ENCODE measurements at places on chromosomes 7 and 10.
A peak's percentile ranks its signal among the peaks of the same experiment; 100 is the strongest.

GRCh38 chr7:13179011-13179582 is 491.7 kb downstream of the ARL4A start:
- DNase-seq = no peak

DNA sequence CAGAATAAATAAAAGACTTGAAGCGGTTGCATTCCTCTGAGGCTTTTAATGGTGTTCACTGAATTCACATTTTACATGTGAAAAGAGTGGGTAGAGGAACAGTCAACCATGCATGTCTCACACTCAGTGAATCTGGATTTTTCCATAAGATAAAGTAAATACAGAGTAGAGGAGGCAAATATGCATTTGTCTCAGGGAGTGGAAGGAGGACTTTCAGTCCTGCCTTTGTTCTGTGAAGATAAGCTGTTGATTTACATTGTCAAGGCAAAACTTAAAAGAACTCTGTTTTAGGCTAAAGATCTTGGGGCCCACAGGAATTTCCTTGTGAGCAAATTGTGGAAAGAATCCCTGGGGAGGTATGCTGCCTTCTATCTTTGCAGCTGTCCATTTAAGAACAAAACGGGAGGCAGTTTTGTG is 825.3 kb upstream of the MBL2 start:
- DNase-seq = no peak

DNA sequence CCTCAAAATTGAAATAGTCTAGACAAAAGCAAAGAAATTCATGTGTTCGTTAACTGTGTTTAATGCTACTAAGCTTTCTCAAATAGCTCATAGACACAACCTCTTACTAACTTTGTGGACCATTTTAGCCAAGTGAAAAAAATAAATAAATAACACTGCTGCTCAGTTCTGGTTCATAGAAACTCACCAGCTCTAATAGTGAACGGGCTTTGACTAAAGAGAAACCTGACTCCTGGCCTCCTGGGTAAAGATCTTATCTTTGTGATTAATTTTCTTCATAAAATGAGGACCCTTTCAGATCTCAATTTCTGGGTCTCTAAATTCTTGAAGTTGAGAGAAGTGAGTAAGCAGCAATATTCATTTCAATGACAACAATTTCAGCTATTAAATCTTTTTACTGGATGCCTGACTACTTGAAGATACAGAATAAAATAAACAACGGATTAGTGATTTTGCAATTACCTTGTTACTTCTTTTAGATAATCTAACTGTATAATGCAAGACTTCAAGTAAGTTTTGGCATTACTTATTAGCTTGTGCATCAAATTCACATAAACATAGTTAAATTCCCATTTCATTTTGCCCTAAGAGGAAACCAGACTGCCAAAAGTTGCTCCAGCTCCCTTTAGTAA is 3.1 kb downstream of the CADPS2 start:
- no peak for DNase-seq

GRCh38 chr10:5640501-5640900 is 25.9 kb downstream of the ASB13 start:
- no peak for DNase-seq

- no peak for DNase-seq
Observed at GRCh38 chr10:21020545-21020944, 123.4 kb upstream of the NEBL start.

DNA sequence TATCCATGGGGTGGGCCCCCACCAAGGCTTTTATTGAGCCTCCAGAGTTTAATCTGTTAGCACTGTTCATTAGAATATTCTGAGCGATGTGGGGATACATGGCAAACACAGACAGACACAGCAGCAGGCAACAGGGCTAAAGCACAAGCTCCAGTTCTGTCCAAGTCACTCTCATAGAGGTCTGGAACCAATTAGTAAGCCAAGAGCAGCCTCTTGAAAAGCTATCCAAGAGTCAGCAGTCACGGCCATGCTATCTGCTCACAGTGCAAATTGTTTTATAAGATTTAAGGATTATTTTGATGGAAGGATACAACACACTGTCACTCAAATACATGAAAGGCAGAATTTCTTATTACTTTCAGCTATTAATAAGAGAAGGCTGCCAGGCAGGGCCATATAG is 86.4 kb upstream of the DGKB start:
- DNase-seq = no peak

DNA sequence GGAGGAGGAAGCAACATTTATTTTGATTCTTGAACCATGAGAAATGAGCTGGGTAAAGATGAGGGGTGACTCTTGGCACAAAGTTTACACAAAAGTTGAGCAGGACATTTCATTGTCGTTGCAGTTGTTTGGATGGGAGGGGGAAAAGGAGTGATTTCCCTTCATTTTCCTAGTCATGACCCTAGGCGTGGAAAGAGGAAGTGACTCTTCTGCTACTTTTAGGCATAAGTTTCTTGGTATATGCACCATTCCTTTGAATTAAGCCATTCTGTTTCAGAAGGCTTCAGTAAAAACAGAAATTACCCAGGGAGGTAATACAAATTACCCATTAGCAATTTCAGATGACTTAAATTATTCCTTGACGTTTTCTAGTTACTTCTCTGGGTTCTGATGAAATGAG is 113.9 kb upstream of the FAM171A1 start:
- no peak for DNase-seq

DNA sequence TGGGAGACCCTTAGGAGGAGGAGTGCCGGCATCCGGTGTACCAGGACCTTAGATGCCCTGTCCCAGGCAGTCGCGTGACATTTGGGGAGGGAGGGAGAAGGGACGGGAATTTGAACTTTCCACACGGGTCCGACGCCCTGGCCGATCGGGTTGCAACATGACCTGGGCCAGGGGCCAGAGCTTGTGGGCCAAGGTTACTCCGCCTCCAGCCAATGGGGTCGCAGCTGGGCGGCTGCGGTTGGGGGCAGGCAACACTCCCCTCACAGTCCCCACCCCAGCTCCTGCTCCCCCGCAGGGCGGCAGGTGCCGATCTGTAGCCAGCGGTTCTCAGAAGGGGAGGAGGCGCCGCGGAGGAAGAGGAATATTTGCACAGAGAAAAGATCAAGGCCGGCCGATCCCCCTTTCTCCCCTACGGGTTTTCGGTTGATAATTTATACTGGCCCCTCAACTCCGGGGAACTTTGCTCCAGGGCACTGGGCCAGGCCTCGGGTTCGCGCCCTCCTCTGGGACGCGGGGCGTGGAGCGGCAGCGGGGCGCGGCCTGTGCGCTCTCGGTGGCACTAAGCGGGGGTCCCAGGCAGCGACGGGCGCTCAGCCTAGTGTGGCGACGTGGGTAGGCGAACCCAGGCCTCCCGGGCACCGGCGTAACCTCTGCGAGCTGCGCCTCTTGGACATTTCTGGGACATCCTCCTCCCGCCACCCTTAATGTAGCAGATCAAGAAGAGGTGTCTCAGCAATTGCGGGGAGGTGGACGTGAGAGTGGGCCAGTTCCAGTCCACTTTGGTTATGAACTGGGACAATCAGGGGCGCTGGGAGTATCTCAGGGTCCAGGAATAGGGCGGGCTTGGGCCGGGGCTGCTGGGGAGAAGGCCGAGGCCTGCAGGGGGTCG is 1.2 kb downstream of the MLXIPL start:
- no peak for DNase-seq

GRCh38 chr7:96061009-96061408 is 260.9 kb downstream of the SLC25A13 start:
- no peak for DNase-seq

GRCh38 chr10:70283445-70284399 is at the start of gene NPFFR1:
NPFFR1 (minus strand) TSS chr10:70284004; CDS start chr10:70283676, 328 bp downstream.
- peak; percentile 12 for DNase-seq

GRCh38 chr10:24920907-24921881 is 31.2 kb downstream of the PRTFDC1 start:
- no peak for DNase-seq

DNA sequence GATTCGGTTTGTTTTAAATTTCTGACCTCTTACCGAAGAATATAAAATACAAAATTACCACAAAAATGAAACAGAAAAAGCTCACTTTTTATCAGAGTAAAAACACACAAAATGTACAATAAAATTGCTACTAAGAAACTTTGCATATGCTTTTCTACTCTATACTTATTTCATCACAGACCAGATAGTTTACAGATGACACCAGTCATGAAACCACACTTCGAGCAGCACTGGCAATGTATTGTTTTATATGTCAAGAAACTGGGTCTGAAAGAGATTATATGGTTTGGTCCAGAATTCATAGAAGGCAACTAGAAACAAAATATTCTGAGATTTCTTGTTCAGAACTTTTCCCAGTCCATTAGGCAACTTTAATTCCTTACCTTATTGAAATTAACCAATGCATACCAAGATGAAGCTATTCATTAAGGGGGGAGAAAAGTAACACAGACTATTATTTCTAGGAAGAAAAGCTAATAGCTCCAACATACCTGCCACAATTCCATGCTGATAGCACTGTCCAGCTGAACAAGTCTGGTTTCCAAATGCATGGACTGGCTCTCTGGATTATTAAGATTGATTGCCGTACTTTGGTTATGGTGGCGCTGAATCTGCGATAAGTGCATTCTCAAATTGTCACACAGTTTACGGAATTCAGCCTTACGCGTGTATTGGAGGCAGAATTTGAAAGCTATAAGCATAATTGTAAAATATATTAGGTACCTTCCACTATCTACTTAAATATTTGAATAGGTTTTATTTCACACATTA is 10.0 kb downstream of the EIF3A start:
- DNase-seq = no peak

DNA sequence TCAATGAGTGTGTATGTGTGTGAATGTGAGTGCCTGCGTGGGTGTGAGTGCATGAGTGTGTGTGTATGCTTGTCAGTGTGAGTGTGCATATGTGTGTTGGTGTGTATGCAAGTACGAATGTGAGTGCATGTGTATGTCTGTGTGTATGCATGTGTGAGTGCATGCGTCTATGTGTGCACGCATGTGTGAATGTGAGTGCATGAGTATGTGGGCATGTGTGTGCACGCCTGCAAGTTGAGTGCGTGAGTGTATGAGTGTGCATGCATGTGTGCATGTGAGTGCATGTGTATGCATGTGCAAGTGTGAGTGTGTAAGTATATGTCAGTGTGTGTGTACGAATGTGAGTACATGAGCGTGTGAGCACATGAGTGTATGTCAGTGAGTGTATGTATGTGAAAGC is 399.6 kb downstream of the PLXNA4 start:
- no peak for DNase-seq

DNA sequence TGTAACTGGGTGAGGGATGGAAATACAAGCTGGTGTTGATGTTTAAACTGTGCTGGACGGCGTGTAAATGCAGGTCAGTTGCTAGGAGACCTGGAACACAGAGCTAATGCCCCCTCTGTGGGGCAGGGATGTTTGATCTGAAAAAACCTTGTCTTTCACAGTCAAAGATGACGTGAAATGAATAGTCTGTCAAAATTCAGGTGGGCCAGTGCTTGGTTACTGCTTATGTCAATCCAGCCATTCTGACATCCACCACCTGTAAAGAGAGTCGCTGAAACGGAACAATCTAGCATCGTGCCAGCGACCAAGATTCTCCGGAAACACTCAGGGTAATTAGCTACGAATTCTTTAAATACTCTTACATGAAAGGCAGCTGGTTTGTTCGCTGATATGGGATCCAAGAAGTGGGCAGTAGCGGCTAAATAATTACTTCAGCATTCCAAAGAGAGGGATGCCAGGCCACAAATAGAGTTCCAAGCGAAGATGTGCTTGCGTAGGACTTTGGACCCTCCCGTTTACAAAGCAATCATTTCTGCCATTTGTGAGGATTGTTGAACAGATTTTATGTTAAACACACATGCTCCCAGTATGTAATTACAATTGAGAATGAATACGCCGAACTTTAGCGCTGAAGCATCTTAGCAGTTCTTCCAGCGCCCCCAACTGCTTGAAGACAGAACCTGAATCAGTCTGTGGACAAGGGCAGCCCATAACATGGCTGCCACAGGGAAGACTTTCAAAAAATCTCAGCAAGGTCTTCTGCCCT is 7.3 kb upstream of the ASB4 start:
- DNase-seq = peak; percentile 66

DNA sequence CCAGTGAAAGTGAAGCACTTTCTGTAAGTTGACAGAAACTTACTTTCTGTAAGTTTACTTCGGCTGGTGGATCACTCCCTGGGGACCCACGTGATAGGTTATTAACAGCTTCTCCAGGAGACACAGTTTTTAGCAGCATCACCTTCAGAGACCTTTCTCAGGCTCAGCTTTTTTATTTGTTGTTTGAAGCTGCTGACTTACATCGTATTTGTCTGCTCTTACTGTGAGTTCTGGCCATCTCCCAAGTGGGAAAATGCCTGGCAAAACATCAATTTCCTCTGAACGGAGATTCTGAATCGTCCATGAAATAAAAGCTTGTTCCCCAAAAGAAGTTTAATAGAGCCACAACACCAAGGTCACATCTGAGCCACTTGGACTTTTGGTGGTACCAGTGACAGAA is 178.7 kb upstream of the PODXL start:
- DNase-seq = no peak

DNA sequence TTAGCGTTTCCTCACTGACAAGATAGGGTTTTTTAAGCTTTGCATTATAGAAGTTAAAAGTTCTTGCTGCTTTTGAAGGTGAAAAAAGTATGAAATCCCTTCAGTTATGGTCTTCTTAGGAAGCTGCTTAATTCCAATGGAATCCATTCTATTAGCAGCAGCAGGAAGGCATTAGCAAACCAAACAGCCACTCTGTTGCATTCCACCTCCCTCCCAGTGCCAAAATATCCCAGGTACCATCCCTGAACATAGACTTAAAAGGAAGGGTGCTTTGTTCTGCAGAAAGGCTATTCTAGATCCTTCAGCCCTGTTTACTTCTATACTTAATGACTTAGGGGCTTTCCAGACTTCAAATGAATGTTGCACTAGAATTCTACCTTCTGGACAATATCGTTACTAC is 23.8 kb downstream of the ENO4 start:
- DNase-seq = no peak

DNA sequence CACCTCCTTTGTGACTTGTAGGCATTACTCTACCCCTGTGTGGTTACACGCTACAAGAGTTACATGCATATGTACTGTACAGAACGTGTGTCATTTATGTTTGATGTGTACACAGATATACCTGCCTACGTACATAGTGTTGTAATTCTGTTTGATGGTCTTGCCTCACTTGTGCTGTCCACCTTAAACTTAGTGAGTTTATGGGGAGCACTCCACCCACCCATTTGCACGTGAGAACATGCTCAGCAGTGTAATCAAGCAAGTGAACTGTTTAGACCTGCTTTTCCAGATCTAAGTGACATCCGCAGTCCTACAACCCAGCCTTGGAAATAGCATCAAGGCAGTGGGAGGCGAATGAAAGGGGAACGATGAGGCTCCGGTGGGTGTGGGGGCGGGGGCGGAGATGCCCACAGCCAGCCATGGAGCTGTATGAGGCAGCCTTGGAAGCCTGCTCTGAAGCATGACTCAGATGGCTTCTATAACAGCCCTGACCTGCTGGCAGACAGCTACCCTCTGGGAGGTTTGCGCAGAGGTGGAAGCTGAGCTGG is 52.1 kb downstream of the SUFU start:
- no peak for DNase-seq

GRCh38 chr10:2150288-2150687 is 413.0 kb upstream of the ADARB2 start:
- no peak for DNase-seq

DNA sequence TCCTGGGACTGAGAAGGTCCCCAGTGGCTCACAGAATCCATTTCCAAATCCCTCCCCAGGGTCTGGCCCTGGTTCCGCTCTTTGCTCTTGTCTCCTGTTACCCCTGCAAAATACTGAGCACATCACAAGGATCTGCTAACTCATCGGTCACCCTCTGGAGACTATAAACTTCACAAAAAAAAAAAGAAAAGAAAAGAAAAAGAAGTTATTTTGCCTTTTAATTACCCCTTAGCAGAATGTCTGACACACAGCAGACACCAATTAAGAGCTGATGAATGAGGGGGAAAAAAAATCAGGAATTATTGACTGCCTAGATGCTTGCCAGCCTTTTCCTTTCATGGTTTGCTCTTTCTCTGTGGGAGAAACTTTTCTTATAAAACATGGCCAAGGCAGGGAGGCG is 578.7 kb downstream of the GRID1 start:
- DNase-seq = no peak
